ENCODE measurements at places on chromosomes 7 and 10.

DNA sequence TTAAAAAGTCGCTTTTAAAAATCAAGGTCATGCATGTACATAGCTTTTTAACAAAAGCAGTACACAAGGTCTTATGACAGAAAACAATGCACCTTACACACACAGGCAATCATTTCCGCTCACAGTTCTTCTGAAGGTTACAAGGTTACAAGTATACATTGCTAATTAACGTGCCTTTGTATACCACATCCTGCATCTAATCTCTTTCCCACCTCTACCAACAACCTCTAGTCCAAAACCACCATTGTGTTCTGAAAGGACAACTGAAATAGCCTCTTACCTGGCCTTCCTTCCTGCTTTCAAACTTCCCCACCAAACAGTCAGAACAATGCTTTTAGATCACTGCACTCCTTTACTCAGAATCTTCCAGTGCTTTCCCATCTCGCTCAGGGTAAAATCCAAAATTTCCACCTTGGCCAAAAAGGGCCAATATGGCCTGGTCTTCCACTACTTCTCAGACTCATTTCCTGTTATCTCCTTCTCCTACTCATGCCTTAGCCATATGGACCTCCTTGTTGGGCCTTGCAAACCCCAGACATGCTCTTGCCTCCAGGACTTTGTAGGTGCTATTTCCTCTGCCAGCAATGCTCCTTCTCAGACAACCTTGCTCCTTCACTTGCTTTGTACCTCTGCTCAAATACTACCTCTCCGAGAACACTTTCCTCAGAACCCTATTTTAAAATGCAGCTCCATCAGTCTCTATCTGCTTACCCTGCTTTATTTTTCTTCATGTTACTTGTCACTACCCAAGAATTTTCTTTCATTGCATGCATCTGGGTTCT is 205.4 kb downstream of the DNAJC1 start:
- no peak for DNase-seq

DNA sequence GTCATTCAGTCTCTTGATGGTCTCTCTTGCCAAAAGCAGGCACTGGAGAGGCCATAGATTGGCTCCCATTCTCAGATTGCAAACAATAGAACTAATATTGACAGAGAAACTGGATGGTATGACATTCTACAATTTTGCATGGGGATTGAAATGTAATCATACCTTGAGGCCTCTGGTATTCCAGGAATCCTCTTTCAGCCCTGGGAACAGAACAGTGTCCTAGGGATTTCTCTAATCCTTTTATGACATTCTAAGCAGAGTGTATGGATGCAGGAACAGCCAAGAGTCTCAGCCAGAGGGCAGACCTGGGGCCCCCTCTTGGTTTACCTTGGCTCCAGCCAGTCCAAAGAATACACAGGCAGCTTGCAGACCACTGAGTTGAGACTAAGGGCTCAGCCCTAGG is 206.4 kb downstream of the KCNMA1 start:
- DNase-seq: no peak

- DNase-seq: no peak
Measured at GRCh38 chr7:91351374-91351773, 87.1 kb downstream of the FZD1 start.

DNA sequence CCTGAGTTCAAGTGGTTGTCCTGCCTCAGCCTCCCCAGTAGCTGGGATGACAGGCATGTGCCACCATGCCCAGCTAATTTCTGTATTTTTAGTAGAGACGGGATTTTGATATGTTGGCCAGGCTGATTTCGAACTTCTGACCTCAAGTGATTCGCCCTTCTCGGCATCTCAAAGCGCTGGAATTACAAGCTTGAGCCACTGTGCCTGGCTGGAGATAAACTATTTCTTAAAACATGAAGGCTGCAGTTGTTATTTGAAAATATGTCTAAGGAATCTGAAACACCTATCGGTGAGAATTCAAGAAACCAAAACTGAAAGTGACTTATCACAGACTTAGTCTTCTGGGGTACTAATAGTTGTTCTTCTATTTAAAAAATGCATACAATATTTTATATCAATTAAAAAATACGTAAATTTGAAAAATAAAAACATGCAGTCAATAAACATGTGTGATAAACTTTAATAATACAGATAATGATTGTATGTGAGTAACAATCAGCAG is 176.9 kb upstream of the PRSS58 start:
- no peak for DNase-seq

GRCh38 chr10:132467464-132468149 is 70.0 kb upstream of the INPP5A start:
- DNase-seq: no peak

DNA sequence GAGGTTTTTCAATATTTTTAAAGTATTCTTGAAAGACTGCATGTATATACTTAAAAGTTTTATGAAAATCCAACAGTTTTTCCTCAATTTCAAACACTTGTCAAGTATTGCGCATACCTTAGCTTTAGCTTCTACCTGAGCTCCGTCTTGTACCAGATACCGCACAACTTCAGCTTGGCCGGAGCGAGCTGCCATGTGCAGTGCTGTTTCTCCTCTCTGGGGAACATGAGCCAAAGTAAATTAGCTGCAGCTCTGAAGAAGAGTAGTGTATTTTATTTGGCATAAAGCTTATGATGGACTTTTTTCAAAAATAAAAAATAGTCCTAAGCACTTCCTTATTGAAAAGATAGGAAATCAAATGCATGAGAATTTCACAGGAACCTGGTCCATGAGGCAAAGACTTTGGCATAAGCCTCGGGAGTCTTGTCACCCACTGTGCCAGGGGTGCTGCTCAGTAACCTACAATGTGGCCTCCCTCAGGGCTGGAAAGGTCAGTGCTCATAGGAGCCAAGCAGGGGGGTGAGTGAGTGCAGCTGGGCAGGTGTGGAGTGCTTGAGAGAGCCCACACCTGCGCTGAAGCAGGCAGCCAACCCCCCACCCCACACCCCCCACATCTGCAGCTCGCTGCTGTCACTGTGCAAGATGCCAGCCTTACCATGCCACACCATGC is 189.5 kb downstream of the ANK3 start:
- no peak for DNase-seq

GRCh38 chr7:30840141-30841024 is 69.2 kb downstream of the MINDY4 start:
- DNase-seq: no peak

GRCh38 chr7:70739646-70740210 is 392.2 kb upstream of the GALNT17 start:
- no peak for DNase-seq
